ENCODE measurements at places on chromosomes 1 and 21.
A peak's percentile ranks its signal among the peaks of the same experiment; 100 is the strongest.

DNA sequence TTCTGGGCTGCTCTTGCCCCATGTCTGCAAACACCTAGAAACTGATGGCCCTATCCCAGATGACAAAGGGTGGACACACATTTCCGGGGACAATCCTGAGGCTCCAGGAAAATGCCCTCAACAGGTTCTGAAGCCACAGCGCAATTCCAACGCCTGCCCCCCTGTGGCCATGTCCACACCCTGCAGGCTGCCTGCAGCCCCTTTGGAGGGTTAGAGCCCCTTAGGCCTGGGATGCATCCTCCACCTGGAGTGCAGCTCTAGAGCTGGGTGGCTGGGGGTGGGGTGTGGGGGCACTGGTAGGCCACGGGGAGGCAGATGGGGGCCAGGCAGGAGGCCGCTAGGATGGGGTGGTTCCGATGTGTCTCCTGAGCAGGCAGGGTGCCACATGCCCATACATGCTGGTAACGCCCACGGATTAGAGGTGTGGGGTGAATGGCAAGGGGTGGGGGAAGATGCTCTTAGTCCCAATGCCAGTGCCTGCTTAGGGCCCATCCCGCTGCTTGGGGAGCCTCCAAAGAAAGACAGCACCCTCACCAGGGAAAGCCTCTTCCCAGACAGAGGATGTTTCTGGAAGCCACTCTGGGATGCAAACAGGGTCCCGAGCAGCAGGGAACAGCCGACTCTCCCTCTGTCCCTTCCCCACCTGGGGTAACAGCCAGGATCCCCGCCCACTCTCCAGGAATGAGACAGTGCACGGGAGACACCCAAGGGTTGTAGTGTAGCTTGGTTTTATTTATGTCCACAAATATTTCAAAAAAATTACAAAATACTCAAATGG lies 34.0 kb downstream of the SLC45A1 start:
- DNase-seq: peak; percentile 34

DNA sequence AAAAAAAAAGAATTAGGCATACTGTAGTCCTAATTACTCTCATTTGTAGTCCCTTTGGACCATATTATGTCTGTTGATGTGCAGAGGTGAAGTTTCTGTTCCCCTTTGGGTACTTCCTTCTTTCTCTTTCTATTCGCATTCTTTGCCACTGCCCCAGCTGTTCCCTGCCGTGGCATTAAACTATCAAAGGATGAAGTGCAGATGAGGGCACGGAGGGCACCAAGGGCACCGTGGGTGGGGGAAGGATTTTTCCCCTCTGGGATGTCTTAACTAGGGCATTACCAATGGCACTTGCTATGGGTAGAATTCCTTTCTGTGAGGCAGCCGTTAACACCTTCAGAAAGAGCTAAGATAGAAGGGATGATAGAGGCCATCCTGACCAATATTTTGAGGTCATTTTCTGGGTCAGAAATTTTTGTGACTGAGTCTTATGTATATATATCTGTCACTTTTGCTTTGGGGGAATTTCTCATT lies 4.9 kb upstream of the MAPKAPK2 start:
- no peak for DNase-seq

DNA sequence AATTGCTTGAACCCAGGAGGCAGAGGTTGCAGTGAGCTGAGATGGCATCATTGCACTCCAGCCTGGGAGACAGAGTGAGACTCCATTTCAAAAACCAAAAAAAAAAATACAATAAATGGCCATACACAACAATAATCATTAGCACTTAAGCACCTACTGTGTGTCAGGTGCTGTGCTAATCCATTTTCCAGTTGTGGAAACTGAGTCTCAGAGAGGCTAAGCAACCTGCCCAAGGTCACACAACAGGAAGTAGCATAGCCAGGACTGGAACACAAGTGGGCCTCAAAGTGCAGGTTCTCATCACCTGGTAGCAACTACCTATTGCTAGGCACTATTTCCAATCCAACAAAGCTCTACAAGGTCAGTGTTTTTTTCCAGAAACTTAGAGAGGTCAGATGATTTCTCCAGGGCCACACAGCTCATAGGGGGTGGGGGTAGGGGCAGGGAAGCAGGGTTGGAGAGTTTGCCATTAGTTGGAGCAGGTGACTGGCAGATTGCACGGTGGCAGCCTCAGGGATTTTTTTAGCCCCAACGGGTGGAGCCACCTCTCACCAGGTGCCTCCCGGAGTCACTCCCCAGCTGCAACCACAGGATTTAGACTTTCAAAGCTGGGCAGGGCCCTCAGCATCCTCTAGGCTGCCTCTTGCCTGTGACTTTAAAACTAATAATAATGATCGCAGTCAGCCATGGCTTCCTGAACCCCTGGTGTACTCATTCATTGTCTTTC lies 52.5 kb upstream of the ID3 start:
- no peak for DNase-seq

DNA sequence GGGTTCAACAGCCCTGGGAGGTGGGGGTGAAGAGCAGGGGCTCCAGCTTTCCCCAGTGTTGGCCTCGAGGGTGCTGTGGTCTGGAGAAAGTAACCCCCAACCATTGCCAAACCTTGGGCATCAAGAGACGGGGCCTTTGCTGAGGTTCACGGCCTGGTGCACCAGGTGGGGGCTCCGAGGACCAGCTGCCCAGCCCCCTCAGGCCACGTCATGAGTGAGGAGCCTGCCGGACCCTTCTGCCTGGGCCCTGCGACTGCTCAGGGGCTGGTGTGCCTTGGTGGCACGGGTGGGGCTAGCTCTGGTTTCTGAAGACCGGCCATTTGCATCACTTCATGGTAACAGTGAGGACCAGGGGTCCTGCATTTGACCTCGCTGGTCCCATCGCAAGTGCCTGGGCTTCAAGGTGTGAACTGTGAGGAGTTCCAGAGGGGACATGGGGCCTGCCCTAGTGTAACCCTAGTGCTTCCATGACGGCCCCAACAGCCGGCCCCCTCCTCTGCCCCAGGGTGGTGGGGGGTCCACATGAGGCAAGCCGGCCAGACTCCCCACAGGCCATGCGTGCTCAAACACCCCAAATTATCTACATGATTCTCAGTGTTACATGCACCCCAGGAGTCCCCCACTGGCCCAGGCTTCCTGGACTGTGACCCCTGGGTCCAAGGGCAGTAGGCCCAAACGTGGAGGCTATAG lies 13.5 kb downstream of the MORN1 start:
- no peak for DNase-seq

DNA sequence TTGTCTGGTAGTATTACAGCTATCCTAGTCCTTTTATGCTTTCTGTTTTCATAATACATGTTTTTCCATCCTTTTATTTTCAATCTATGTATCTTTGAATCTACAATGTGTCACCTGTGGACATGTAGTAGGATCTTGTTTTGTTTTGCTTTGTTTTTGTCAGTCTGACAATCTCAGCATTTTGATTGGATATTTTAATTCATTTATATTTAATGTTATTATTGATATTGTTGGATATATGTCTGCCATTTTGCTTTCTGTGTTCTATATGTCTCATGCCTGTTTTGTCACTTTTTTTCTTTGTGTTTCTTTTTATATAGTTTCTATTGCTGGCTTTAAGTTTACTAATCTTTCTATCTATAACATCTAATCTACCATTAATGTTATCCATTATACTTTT lies 11.5 kb upstream of the PRSS38 start:
- no peak for DNase-seq

GRCh38 chr1:85884372-85885035 lies 176.3 kb upstream of the ZNHIT6 start:
- peak; percentile 47 for DNase-seq

GRCh38 chr1:161956930-161957329 lies 66.7 kb downstream of the OLFML2B start:
- DNase-seq: peak; percentile 53

- DNase-seq: no peak
These were observed 4.1 kb upstream of the LENEP start for GRCh38 chr1:154989195-154989860.

DNA sequence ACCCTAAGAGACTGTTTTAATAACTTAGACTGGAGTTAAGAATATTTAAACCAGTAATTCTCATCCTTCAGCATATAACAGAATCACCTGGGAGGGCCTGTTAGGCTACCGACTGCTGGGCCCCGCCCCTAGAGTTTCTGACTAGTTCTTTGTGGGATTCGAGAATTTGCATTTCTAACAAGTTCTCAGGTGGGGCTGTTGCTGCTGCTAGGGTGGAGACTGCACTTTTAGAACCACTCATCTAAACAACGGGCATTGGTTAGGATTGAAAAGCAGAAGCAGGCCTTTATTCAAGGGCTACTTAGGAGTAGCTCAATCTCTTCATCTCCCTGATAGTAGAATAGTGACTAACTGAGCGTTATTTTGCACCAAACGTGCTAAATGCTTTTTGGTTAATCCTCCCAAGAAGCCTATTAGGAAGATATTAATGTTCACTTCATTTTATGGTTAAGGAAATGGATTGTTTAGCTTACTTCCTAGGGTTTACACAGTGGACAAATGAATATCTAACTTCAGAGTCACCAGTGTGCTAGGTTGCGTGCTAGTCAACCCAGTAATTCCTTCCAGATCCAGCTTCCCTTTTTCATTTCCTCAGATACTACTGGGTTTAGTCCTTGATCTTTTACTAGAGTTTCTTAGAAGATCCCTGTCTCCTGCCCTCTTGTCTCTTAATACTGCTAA lies 31.1 kb upstream of the UAP1 start:
- no peak for DNase-seq

DNA sequence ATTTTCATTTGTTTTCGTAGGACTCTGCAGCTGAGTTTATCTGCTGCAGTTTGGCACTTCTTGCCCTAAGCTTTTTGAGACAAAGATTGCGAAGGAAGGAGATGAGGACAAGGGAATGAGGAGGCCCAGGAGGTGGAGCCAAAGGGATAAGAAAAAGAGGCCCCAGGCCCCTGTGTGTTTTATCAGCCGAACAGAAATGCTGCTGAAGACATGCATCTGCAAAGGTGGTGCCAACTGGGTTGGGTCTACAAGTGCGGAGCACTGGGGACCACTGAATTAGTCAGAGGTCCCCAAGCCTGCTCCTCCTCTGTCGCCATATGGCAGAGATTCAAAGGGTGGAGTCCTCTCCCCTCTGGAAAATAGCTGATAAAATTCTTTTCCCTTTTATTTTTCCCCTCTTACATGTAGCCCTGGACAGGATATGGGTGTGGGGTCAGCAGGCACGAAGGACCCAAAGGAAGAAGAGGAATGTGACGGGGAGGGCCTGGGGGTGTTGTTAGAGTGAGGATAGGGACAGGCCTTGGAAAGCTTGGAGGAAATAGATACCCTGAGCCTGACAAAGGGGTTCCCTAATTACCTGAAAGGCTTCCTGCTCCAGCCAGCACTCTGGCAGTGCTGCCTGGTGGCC lies 2.7 kb downstream of the CD34 start:
- no peak for DNase-seq

DNA sequence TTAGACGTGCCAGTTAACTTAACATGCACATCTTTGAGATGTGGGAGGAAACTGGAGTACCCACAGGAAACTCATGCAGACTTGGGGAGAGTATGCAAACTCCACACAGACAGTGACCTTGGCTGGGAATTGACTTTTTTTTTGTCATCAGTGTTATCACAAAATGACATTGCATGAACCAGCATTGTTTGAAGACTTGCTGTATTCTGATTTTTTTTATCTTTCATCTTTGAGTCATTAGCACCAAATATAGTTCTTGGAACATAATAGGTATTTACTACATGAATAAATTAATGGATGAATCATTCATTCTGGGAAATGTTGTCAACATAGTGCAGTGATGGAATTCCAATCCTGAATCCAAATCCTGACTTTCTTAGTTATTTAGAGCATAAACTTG lies 77.0 kb downstream of the ATF6 start:
- DNase-seq: peak; percentile 41

GRCh38 chr1:27592931-27593677 lies 10.8 kb downstream of the AHDC1 start:
- DNase-seq: no peak

GRCh38 chr1:109615879-109616278 lies 3.5 kb downstream of the GNAT2 start:
- no peak for DNase-seq

DNA sequence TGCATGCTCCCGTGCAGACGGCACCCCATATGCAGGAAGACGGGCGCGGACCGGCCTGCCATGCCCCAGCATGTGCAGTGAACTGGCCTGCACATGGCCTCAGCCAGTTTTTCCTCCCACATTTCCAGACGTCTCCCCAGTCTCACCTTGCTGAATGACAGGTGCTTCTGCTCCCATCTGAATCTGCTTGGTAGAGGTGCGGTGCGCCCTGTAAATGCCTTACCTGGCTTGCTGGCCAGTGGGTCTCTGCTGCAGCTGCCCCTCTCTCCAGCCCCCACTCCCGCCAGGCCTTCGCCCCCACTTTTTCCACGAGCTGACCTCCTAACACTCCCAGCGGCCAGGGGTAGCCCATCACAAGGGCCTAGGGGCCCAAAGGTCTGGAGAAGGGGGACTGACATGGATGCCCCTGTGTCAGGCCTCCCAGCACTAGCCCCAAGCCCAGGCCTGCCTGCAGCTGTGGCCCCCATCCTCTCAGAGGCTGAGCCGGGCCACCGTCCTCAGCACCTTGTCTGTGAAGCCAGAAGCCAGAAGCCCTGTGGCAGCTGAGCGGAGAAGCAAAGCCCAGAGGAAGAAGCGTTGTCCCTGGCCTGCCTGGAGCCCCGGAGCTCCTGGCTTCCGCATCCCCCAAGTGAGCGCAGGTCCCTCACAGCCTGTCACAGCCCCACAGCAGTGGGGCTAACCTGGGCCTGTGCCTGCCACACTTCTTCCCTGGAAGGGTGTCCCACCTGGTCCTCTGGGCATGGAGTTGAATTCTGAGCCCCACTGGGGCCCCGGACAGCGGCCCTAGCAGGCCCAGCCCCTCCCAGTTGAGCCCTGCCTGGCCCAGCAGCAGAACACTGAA lies 3.7 kb upstream of the SLC19A1 start:
- DNase-seq: no peak

DNA sequence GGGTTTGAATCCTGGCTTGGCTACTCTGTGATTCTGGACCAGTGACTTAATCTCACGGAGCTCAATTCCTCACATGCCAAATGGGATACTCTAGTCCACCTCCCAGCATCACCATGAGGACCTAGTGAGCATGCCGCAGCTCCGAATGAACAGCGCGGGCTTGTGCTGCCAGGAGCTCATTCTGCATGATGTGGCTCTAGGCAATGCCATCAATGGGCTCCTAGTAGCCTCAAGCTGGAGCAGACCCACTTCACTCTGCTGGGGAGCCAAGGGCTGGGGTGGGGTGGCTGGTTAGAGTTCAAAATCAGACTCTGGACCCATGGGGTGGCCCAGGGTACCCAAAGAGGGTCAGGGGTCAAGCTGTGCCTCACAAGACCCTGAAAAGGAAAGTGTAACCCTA lies 41.5 kb downstream of the CDK18 start:
- DNase-seq: no peak

DNA sequence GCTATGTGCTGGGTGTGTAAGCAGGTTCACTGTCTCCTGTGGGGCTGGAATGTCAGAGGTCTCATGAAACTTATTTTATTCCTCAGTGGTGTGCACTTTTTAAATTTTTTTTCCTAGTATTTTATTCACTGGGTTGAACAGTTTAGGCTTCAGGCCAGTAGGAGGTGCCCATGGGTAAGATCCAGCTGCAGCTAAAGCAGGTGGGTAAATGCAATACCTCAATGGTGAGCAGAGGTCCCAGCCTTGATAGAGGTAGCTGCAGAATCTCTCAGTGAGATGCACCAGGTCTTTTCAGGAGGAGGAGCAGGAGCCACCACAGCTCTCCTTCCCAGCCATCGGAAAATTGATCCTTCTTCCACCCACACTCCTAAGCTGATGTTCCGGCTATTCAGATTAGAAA lies 12.6 kb upstream of the OR6N2 start:
- no peak for DNase-seq
